ENCODE measurements at places on chromosomes 12 and 14.

DNA sequence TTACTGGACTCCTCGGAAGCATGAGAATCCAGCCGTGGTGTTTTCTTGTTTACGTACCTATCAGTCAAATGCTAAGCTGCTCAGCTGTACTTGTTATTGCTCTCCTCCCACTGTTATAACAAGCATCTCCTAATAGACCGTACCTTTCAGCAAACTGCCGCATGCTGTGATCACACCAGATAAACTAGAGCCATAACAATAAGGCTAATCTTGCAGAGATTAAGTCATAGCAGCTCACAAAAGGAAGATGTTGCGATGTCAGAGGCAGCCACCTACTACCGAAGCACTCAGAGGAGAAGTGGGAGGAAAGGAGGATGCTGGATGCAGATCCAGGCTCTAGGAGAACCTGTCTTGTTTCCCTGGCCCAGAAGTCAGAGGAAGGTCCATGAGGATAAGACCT, 196.0 kb downstream of the GALC start:
- DNase-seq, result no peak

DNA sequence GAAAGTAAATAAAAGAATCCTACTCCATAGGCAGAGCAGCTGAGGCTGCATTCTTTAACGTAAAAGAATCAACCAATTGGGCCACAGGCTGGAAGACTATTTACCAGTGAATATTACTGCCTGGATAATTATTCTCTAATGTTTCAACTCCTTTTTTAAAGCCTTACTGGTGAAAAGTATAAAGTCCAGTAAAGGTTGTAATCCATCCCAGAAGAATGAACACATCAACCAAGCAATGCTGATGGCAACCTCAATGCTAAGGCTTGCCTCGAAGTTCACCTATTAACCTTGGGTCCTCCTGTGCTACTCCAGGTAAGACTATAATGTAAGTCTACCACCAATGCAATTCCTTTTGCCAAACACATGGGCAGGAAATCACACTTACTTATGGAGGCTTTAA, 77.3 kb downstream of the ATXN2 start:
- no peak for DNase-seq

DNA sequence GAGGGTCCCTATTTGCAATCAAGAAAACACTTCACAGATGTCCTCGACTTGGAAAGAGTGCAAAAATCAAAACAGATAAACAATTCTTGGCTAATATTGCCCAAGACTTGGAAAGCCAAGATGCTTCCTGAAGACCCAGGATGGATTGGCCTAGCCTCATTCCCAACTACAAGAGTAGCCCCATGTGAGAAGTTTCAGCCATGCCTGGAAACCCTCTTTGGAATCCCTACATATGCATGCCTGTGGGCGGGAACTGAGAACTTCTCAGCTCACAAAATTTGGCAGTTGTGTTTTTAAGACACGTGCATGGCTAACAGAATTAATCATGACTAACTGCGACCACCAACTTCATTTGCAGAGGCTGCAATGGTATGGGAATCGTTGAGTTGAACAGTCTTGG, 283.2 kb upstream of the TBX3 start:
- DNase-seq, result no peak

- DNase-seq, result no peak
These were observed 336.8 kb downstream of the LRIG3 start for GRCh38 chr12:58583529-58583928.

DNA sequence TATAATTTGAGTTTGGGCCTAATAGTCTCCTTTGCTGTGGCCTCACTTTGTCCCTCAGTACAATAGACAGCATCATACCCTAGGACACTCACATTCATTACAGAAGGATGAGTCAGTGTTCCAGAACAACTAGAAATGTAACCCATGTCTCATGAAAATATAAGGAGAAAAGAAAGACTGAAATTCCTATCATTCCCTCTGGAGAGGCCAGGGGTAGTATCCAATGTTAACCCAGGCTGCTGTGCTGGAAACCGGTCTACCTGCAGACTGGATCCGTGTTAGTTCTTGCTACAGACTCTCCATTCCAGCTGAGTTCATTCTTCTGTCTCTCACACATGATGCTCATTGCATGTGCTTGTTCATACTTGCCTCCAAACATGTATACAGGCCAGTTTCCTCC, 75.8 kb upstream of the HOXC13 start:
- no peak for DNase-seq

DNA sequence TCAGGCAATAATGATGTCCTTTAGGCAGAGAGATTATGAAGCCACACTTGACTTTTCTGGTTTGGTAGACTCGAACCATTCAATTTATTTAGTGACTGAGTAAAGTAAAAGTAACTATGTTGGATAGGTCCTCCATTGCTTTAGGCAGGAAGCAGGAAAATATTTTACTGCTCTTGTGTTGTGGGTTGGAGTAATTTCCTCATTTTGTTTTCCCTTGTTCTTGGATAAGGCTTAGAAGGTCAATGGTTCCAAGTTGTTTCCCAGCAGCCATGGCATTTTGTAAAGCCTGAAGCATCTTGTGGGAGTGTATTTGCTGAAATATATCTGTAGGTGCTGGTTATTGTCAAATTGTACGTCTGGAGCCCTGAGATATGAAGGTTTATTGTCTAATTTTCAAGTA, 161.2 kb upstream of the SLC38A2 start:
- DNase-seq, result no peak

GRCh38 chr14:56183631-56184157, 65.5 kb downstream of the PELI2 start:
- no peak for DNase-seq

- DNase-seq, result no peak
These were observed 58.6 kb downstream of the R3HDM2 start for GRCh38 chr12:57372233-57372632.

GRCh38 chr12:109804820-109805761, 28.1 kb downstream of the TRPV4 start:
- DNase-seq, result peak; percentile 40

GRCh38 chr14:88748288-88748687, 44.5 kb downstream of the EML5 start:
- DNase-seq, result no peak

- no peak for DNase-seq
These were observed 214.5 kb downstream of the PAH start for GRCh38 chr12:102702447-102703114.

DNA sequence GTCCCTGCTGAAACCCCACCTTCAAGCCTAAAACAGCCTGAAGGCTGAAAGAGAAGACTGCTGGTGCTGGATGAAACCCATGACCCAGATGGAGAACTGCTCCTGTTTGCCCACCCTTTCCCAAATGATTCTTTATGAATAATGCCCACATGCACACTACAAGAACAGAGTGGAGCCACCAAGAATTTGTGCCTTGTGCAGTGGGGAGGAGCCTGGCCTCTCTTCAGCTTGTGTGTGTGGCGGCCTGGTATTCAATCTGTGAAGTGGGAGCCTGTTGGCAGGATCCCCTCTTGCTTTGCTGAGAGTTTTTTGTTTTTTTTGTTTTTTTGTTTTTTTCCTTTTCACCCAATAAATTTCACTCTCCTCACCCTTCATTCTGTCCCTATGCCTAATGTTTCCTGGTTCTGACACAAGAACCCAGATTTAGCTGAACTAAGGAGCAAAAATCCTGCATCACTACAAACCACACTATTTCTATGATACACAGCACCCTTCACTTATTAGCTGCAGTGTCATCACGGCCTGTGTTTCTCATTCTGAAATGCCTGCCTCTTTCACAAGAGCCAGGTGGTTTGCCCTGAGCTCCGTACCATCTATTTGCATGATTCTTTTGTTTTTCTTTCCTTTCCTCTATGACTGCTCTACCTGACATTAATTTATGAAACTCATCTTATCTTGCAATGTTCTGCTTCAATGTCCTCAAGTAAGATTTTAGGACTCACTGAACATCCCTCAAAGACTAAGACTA, 585.5 kb upstream of the ATXN7L3B start:
- DNase-seq, result no peak

DNA sequence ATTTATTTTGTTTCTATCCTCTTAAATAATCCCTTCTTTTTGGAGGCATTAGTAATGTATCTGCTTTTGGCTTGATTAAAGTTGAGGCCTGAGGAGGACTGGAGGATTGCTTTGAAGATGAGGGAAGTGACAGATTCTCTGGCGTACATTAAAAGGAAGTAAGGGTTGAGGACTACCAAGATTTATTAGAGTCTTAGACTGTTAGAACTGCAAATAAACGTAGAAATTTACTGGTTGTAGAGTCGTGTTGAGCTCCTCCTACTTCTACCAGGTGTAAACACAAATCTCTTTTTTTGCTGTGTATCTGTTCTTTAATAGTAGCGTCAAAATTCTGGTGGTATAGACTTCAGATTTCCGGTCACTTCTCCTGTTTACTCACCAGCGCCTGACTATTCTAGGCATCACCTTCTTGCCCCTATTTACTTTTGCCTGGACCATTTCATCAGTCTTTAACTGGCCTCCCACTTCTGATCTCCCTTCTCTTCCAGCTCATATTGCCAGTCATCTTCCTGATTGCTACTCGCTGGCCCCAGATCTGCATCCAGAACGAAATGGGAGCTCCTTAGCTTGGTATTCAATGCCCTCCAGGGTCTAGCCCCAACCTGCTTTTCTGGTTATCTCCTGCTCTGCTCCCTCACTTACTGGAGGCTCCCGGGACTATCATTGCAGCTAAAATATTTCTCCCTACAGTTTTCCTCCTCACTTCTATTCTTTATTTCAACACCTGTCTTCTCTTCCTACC, 8.4 kb upstream of the EID3 start:
- DNase-seq, result no peak

- no peak for DNase-seq
These were observed 82.9 kb downstream of the TSPAN9 start for GRCh38 chr12:3160081-3160480.
